ENCODE measurements at places on chromosomes 4 and X.

DNA sequence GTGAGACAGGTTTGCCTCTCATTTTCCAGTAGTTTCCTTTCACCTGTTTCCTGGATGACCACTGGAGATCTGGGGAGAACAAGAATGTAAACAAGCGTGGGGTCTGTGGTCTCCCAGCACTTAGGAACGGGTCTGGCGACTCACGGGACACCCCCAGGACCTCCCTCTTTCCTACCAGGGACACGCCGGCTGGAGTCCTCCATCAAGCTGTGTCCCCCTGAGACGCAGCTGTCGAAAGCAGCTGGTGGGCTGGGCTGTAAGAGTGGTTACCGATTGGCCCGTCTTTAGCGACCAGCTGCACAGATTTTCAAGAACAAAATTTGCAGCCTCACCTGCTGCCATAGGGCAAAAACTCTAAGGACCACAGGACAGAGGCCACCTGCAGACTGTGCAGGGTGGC lies 11.9 kb downstream of the LRPAP1 start:
- no peak for DNase-seq

DNA sequence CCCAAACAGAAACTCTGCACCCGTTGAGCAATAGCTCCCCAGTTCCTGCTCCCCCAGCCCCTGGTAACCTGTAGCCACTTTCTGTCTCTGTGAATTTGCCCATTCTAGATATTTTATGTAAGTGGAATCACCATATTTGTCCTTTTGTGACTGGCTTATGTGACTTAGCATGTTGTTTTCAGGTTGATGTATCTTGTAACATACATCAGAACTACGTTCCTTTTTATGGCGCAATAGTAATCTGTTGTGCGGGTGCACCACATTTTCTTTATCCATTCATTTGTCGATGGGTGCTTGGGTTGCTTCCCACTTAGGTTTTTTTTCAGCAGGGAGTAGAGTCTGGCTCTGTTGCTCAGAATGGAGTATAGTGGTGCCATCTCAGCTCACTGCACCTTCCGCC lies 6.6 kb upstream of the PDZD4 start:
- no peak for DNase-seq

DNA sequence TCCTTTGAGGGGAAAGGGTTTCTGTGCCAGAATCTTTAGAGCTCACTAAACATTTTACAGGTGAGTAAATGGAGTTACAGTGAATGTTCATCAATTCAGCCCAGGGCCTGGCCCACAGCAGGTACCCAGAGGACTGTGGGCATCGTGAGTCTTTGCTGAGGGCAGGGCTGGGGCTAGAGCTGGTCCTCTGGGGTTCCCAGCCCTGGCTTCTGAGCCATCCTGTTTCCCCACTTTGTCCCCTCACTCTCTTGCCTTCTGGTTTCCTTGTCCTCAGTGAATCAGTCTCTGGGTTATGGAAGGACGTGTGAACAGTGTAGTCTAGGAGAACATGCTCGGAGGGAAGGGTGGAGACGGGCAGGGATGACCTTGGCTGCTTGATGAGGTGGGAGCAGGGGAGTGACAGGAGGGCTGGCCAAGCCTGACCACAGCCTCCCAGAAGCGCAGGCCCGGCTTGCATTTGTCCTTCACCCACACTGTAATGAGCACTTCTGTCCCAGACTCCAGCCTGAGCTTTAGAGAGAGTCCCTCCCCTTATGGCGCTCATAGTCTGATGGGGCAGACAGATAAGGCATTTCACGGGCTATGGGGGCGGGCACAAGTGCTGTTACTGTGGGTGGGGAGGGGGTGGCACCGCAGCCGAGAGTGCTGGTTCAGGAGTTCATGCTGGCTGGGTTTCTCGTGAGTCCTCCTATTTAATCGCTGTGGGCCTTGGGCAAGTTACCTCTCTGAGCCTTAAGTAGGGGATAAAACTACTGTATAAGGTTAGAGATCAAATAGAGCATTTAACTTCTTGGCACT lies 17.3 kb downstream of the TBC1D14 start:
- DNase-seq, result peak; percentile 73

DNA sequence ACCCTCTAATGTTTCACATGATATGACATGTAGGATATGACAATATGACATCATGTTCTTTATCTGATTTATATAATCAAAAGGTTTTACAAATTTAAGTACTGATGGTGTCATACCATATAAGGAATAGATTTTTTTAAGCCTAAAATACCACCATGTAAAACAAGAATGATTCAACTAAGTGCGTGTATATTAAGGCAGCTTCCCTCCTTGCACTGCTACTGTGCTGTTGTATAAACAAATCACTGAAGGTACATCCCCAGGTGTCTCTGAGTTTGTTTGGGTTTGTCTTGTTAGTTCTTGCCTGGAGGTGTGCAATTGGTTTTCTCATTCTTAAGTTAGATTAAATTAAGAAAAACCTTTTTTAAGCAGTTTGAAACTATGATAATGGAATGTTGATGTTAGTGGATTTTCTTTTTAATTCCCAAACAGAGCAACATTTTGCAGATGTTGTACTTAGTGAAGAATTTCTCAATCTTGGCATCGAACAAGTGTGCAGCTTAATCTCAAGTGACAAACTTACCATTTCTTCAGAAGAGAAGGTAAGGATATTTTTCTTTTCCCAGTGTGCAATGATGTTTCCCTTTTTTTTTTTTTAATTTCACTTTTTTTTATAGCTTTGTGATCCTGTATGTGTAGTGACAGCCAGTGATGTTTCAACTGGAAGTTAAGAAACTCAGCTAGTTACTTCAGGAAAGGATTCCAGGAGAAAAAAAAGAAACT lies 33.4 kb upstream of the MSMO1 start:
- DNase-seq, result no peak

DNA sequence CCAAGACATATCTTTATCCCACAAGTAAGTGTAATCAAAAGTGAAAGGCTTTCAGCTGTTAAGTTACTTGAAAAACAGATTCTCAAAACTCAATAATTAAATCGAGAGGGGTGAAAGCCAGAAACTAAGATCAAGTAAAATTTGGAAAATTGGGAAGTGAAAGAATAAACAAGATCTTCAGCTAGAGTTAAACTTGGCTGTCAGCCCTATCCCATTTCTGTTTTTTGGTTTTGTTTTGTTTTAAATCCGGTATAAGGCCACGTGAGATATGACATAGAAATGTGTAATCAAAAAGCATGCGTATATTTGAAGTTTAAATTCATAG lies 856.8 kb downstream of the STIM2 start:
- no peak for DNase-seq

DNA sequence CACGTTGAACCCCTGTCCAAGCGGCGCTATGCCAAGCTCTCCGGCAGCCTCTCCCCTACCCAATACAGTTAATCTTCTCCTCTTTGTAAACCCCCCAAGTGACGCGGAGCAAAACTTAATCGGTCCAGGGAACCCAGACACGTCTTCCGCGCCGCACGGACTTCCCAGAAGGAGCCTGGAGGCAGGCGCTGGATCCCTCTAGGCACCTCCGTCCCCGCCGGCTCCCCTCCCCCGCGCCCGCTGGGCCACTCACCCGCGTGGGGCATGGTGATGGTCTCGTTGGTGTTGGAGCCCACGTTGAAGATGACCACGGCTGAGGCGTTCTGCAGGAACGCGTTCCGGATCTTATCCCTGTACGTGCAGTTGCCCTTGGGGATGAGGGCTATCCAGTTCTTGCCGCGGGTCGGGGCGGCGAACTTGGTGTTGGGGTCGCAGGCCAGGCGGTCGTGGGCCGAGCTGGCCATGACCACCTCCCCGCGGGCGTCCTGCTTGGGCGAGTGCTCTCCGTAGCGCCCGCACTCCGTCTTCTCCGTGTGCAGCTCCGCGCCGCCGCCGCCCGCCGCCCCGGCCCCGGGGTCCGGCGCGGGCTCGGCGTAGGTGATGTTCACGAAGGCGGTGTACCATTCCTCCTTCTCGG lies 1.1 kb downstream of the RNF150 start:
- DNase-seq, result no peak

DNA sequence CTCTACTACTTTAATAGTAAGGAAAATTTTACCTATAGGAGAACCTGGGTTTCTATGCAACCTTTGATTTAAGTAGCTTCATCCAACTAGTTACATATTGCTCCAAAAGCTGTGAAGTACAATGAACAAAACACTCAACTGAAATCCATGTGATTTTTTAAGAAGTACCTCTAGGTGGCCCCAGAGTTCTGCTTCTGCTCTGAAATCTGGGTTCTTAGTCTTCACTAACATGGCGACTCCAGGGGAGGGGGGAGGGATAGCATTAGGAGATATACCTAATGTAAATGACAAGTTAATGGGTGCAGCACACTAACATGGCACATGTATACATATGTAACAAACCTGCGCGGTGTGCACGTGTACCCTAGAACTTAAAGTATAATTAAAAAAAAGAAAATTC lies 73.4 kb upstream of the MAGEB2 start:
- peak; percentile 41 for DNase-seq

GRCh38 chrX:155094468-155095061 lies 23.3 kb downstream of the BRCC3 start:
- peak; percentile 41 for DNase-seq

DNA sequence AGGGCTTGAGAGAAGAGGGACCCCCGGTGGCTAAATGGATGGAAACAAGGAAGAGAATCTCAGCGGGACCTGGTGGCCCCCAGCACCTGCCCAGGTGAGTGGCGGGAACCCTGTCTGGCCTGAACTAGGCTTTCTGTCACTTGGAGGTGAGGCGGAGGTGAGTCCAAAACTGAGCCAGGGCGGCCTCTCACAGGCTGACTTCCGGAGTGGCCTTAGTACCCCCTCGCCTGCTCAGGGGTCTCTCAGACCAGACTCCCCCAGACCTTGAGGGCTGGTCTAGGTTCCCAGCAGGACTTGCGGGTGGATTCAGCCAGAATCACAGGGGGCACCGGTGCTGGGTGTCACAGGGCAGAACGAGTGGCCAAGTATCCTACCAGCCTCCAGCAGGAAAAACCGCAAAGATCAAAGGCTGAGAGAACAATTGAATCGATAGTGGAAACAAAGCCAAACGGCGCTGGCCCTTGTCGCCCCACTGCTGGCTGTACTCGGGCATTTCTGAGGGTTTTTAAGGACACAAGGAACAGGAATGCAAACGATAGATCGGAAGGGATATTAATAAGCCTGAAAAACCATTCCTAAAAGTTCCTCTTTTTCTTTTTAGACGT lies 67.8 kb downstream of the WFS1 start:
- no peak for DNase-seq

- DNase-seq, result no peak
These were observed 184.4 kb downstream of the PCDH7 start for GRCh38 chr4:30904588-30904987.

- no peak for DNase-seq
These were observed 161.0 kb downstream of the NSUN7 start for GRCh38 chr4:40910706-40911105.

- DNase-seq, result no peak
These were observed 15.6 kb downstream of the MAEA start for GRCh38 chr4:1305261-1305711.

- DNase-seq, result no peak
These were observed 319.5 kb downstream of the KCNIP4 start for GRCh38 chr4:21628916-21629610.

GRCh38 chr4:184528051-184528450 lies 53.7 kb upstream of the IRF2 start:
- DNase-seq, result no peak

GRCh38 chr4:154422152-154422551 lies 69.4 kb downstream of the DCHS2 start:
- no peak for DNase-seq

DNA sequence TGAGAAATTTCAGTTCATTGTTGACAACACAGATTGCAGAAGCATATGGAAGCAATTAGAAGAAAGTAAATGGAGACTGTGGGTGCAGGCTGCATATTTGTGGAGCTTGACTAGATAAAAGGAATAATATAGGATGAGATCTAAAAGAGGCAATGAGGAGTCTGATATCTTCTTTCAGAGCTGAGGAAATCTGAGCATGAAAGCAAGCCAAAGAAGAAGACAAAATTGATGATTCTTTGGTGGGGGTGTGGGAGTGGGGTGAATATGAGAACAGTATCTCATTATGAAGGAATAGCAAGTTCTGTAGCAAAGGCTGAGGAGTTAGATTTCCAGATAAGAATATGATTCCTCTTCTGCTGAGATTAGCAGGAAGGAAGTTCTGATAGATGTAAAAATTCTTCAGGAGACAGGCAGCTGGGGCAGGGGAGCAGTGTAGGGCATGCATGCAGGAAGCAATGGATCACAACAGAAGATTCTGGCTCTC lies 6.1 kb upstream of the PDHA2 start:
- no peak for DNase-seq

DNA sequence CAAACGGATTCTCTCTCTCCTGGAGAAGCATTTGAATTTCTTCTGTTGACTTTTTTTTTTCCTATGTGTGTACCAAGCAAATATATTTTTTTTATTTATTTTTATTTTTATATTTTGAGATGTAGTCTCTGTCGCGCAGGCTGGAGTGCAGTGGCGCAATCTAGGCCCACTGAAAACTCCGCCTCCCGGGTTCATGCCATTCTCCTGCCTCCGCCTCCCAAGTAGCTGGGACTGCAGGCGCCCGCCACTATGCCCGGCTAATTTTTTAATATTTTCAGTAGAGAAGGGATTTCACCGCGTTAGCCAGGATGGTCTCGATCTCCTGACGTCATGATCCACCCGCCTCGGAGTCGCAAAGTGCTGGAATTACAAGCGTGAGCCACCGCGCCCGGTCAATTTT lies 549.5 kb upstream of the GNPDA2 start:
- no peak for DNase-seq

- peak; percentile 24 for DNase-seq
These were observed 48.6 kb downstream of the DCLK2 start for GRCh38 chr4:150126864-150127203.

GRCh38 chr4:183300070-183300469 lies 20.0 kb downstream of the CLDN22 start:
- no peak for DNase-seq

DNA sequence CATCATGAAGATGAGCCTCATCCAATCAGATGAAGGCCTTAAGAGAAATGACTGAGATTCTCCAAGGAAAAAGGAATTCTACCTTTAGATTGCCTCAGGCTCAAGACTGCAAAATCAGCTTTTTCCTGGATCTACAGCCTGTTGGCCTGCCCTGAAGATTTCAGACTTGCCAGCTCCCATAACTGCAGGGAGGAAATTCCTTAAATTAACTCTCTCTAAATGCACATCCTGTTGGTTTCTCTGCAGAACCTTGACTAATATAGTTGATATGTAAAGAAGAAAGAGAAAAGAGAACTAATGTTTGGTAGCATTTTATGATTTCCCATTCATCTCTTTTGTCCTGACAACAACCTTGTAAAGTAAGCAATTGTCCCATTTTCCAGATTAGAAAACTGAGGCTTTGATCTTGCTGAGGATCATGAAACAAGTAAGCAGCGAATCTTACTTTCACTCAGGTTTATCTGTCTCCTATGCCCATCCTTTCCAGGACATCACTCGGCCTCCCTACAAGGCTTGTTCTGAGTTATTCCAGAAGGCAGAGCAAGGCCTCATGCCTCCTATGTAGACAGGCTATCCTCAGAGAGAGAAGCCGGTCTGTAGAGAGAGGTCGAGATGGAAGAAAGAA lies 115.0 kb upstream of the LDB2 start:
- DNase-seq, result no peak

Data from activated CD4-positive, alpha-beta T cell treated with anti-CD3 and anti-CD28 coated beads, Interleukin-2, amount 50 U/mL, for 16 hours (primary cell).